Islet precursor cell (in vitro differentiated cells): ENCODE measurements at places on chromosomes 6 and 20.

DNA sequence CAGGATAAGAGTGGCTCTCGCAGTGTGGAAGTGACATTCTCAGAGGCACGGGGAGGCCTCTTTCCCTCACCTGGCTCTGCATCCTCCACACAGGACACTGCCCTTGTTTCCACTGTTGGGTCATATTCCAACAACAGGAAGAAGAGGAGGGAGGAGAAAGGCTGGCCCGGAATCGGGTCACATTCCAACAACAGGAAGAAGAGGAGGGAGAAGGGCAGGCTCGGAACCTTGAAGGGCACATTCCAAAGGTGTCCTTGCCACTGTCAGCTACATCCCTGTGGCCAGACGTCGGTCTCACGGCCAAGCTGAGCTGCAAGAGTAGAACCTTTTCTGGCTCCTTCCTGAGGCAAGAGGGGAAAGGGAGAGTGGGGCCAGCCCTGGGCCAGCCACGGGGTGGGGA is 25.4 kb downstream of the CHRNA4 start:
- no peak for DNase-seq

DNA sequence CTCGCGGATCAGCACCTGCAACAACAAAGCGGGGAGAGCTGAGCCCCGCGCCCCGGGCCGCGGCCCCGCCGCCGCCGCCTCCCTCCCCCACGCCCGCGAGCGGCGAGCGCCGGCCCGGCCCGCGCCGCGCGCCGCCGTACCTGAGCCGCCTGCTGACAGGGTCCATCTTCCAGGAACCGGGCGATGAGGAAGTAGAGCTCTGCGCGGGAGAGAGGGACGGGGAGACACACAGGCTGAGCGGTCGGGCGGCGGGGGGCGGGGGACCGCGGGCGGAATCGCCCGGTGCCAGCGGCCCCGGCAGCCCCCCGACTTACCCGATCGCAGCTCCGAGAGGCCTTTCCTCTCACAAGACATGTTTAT is 359 bp downstream of the PHIP start:
- DNase-seq = no peak

GRCh38 chr6:118859517-118860064 is 34.4 kb upstream of the ASF1A start:
- no peak for DNase-seq

GRCh38 chr6:139149383-139149782 is 14.5 kb downstream of the HECA start:
- DNase-seq = no peak

DNA sequence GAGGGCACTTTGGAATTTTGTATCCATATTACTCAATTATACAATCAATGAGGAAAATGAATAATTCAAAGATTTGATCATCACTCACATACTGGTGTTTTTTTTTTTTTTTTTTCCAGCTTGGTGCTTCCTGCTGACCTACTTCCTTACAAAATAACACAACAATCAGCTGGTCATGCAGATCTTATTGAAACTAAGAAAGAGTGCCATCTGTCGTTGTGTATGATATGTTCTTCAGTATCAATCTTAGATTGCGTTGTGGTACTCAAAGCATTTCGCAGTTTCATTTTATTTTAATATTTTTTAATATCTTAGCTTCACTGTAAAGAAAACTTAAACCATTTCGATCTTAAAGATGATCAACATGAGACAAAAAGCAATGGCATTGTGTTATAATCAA is 155.6 kb downstream of the OGFRL1 start:
- DNase-seq = no peak

DNA sequence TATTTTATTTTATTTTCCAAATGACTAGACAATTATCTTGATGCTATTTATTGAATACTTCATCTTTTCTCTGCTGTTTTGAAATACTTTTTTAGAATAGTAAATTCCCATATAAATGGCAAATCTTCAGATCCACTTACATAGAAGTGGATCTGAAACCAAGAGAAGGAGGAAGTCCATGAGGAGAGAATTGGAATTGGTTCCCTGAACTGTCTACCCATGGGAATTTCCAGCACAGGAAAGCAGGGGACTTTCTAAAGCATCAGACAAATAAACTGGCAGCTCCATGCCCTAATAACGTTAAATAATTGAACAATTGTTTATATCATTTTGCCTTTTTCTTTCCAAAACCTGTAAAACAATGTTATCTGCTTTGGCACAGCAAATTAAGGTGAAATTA is 47.1 kb upstream of the PNRC1 start:
- DNase-seq = no peak

DNA sequence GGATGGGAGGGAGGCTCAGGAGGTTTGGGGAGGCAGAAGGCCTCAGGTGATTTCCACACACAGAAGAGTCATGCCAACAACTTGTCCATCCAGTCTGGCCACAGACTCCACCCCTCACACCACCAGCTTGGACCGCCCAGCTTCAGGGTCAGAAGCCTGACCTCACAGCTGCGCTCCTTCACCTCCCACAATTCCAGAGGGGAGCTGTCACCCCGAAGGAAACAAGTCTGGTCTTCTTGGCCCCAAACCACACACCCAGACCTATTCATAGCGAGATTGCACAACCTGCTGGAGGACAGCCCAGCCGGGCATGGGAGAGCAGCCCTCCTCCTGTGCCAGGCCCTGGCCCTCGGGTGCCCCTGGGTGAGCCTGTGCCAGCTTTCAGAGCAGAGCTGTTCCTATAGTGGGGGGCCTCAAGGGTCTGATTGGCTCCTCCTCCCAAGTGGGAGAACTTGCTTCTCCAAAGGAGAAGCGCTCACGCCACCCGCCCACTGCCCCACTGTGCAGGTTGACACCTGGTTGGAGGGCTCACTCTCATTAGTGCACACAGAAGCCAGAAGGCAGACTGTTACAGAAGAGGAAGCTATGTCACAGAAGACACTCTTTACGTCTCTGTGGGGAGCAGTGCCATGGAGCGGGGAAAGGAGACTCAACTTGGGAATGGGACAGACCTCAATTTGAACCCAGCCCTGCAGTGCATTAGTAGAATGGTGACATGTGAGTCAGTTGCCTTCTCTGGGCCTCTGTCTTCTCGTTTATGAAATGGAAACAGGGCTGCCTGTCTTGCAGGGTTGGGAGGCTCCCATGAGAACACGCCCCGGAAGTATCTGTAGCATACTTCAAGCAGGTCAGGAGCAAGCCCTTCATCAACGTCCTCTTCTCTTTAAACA is 128.8 kb downstream of the FOXO3 start:
- DNase-seq = peak; percentile 76

DNA sequence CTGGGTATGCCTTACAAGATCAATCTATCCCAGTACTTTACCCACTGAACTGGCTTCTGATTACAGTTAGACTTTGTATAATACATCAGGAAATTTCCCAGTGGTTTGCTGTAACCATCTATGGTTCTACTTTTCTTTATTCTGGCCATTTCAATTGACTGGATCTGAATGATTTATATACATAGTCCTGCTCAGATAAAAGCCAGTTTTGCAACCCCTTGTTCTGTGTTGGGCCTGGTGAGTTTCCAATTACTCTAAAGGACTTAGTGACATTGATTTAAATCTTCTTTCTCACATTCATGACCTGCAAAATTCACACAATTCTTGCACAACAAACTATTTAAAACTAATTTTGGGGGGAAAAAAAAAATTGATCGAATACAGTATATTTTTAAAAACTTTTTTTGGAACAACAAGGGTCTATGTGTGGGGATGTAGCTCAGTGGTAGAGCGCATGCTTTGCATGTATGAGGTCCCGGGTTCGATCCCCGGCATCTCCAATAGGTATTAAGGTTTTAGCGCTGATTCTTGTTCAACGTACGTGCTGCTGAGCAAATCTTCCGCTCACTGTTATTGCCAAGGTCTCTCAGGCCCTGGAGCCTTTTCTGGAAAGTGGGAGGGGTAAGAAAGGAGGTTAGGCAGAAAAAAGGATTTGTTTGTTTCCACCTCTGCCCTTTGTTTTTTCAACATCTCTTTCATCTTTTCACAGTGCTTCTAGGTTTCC is 117.5 kb downstream of the GPX5 start:
- peak; percentile 78 for DNase-seq

GRCh38 chr6:40352006-40352405 is 235.2 kb downstream of the LRFN2 start:
- peak; percentile 75 for DNase-seq

GRCh38 chr20:37223053-37223452 is 38.6 kb downstream of the GHRH start:
- peak; percentile 61 for DNase-seq

GRCh38 chr6:36227379-36228228 is 31.1 kb downstream of the BRPF3 start:
- DNase-seq = no peak

DNA sequence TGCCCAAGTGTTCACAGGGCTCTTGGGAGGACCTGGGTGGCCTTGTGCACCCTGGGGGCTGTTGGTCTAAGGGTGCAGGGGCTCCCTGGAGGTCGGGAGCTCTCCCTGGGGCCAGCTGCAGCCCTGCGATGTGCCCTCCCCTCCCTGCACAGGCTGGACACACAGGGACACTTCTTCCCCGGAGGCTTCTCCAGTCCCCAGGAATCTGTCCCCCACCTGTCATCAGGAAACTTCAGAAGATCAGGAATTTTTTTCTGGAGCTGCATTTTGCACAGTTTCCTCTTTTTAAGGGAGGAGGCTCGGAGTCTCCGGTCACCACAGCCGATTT is 66.9 kb upstream of the BHLHE23 start:
- no peak for DNase-seq

GRCh38 chr6:128432394-128432793 is 88.0 kb downstream of the PTPRK start:
- DNase-seq = no peak

GRCh38 chr6:162999575-163000285 is 272.0 kb downstream of the PACRG start:
- no peak for DNase-seq

- DNase-seq = no peak
These were observed 183.1 kb downstream of the GMPR start for GRCh38 chr6:16421462-16421960.

DNA sequence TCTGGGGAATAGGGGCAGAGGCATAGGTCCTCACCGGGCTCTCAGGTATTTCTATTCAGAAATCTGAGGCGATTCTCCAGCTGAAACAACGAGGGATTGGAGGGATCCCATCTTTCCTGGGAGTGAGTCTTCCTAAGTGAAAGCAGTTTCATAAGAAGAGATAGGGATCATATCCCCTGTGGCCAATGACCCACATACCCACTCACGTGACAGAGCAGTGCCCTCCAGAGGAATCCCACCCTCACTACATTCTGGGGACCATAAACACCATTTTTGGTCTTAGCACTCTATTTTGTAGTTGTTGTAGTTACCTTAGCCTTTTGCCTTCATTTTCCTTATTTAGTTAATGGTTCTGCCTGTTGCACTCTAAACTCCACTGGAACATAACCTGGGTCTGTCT is 121.1 kb downstream of the GPR63 start:
- no peak for DNase-seq

DNA sequence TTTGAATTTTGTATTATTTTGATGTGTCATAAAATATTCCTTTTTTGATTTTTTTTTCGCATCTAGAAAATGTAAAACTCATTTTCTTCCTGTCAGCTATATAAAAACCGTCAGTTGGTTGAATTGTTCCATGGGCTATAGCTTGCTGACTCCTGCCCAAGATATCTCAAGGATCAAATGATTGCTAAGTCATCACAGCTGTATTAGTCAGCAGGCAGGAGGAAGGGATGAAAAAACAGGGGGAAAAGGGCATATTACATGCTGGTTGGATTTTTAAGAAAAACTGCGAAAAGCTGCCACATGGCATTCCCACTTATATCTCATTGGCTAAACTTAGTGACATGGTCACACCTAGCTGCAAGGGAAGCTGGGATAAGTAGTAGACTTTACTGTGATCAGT is 569.9 kb downstream of the BCKDHB start:
- no peak for DNase-seq

- DNase-seq = no peak
These were observed 1211.1 kb upstream of the GJE1 start for GRCh38 chr6:140921366-140922226.

GRCh38 chr6:97508646-97509045 is 225.6 kb upstream of the MMS22L start:
- DNase-seq = no peak

DNA sequence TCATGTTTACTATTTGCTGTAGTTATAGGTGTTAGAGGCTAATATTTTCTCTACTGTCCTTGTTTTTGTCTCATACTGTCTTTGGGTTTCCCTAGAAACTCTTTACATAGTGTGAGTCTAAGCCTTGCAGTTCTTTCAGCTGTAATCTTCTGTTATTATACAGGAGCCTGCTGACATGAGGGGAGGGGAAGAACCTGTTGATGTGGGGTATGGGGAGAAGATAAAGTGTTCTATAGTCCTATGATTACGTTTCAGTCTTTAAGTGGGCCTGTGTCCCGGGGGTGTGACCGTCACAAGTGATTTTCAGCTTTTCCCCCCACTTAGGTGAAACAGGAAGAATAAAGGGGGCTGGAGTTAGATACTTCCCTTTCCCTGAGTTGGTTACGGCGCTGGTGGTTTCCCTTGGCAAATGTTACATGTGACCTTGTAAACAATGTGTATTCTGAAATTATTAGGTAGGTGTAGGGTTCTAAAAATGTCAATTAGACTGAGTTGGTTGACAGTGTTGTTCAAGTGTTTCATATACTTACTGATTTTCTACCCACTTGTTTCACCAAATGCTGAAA is 41.3 kb downstream of the REV3L start:
- DNase-seq = no peak

DNA sequence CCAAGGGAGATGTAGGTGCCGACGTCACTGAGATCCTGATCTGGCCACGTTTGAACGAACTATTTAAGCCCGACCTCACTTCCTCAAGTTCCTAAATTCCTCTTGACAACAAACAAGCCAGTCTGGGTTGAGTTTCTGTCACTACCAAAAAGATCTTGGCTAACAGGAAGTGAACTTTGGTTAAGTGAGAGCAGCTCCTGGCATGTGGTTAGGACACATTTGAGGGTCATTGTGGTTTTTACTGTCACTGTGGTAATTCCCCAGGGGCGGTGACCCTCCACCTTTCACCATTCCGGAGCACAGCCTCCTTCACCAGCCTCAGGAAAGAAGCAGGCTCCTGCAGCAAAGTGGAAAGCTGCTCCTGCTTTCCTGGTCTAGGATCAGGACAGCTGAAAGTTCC is 43.1 kb upstream of the ZNF831 start:
- DNase-seq = peak; percentile 39

DNA sequence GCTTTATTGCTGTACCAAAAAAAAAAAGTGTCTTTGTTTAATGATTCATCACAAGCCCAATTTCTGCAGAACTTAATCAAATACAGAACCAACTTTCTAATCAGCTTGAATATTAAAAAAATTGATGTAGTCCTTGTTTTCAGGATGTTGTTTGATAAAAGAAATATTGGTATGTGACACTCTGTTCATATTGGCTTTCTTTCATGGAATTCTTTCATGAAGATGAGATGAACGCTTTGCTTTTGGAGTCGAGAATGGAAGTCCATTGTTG is 184.3 kb downstream of the ZNF217 start:
- no peak for DNase-seq

GRCh38 chr20:37238935-37239451 is 22.6 kb downstream of the GHRH start:
- peak; percentile 12 for DNase-seq

GRCh38 chr6:42293386-42293977 is 75.8 kb upstream of the MRPS10 start:
- no peak for DNase-seq

GRCh38 chr20:51828762-51829161 is 26.4 kb upstream of the SALL4 start:
- DNase-seq = no peak
